Naive thymus-derived CD8-positive, alpha-beta T cell (primary cell): ENCODE measurements at places on chromosomes 5 and 9.

DNA sequence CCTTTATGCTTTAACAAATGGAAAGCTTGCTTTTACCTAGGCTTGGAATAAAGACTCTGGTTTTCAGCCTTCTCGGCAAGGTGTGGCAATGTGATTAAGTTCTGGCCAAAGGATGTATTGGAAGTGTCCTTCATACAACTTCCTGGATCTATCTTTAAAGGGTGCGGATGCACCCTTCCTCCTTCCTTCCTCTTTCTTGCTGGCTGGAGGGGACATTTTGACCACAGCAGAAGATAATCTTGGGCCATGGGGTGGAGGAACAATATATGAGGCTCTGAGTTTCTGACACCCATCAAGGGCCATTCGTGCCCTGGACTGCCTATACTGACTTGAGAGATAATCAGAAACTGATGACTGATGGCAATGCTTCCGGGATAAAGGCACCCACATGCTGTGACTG is 145.7 kb downstream of the ACER2 start:
- H3K4me1 ChIP-seq, result peaks cover 3% of the 10 kb centered on the region
- no peak overlapping the region for H3K4me3 ChIP-seq
- no peaks in the 10 kb centered on the region for H3K36me3 ChIP-seq
- H3K27ac ChIP-seq, result no peak overlapping the region
- no peak for DNase-seq

DNA sequence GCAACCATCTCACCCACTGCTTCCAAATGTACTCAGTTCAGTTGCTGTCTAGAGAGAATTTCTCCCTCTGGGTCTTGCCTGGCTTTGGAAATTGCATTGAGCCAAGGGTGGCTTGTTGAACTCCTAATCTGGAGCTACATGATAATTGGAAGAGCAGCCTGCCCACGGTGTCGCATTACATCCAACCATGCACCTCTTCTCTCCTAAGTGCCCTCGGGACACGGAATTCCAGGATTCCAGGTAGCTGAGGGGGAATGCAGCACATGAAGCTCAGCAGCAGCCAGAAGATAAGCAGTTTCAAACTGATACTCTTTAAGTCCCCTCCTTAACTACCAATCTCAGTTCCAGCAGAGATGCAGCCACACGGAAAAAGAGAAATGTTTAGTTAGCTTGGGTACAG is 509.4 kb upstream of the KLF4 start:
- DNase-seq, result no peak
- no peaks in the 10 kb centered on the region for H3K4me1 ChIP-seq
- no peak overlapping the region for H3K27ac ChIP-seq
- no peak overlapping the region for H3K4me3 ChIP-seq

- H3K36me3 ChIP-seq, result no peaks in the 10 kb centered on the region
- no peak overlapping the region for H3K4me3 ChIP-seq
- no peak for DNase-seq
- H3K27ac ChIP-seq, result no peak overlapping the region
- H3K27me3 ChIP-seq, result peaks cover 27% of the 10 kb centered on the region
Measured at GRCh38 chr5:2001300-2001699, 118.6 kb upstream of the IRX4 start.

DNA sequence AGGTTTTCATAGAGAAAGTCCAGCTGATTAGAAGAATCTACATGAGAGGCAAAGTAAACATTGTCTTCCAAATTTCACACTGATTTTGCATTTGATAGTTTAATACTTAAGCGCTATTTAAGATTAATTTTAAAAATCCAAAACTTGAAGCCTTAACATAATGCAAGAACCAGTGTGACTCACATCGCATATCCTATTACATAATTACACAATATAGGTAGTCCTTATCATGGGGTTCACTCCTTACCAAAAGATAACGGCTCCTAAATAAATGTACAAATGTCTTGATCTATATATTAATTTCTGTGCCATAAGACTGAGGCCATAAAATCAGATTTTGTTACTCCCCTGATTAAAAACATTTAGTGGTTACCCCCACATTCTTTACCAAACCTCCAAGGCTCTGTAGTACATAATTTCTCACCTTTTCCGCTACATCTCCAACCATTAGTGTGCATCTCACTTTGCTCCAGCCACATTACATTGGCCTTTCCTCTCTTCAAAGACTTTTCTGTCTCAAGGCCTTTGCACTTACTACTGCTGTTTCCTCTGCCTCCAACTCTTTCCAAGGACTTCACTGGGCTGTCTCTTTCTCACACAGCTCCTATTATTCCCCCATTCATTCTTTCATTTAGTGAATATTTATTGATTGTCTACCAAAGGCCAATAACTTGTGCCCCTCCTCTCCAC is 1.0 kb downstream of the RIOK2 start:
- H3K4me1 ChIP-seq, result peaks cover 41% of the 10 kb centered on the region
- no peak for DNase-seq
- peak overlapping the region; percentile 93 for H3K4me3 ChIP-seq
- H3K27me3 ChIP-seq, result no peaks in the 10 kb centered on the region
- H3K27ac ChIP-seq, result peak overlapping the region; percentile 100

GRCh38 chr5:112686675-112687074 is 51.0 kb upstream of the APC start:
- DNase-seq, result no peak
- H3K27ac ChIP-seq, result no peak overlapping the region
- peaks cover 7% of the 10 kb centered on the region for H3K27me3 ChIP-seq
- H3K4me1 ChIP-seq, result no peaks in the 10 kb centered on the region
- H3K36me3 ChIP-seq, result peaks cover 8% of the 10 kb centered on the region
- H3K4me3 ChIP-seq, result no peak overlapping the region

DNA sequence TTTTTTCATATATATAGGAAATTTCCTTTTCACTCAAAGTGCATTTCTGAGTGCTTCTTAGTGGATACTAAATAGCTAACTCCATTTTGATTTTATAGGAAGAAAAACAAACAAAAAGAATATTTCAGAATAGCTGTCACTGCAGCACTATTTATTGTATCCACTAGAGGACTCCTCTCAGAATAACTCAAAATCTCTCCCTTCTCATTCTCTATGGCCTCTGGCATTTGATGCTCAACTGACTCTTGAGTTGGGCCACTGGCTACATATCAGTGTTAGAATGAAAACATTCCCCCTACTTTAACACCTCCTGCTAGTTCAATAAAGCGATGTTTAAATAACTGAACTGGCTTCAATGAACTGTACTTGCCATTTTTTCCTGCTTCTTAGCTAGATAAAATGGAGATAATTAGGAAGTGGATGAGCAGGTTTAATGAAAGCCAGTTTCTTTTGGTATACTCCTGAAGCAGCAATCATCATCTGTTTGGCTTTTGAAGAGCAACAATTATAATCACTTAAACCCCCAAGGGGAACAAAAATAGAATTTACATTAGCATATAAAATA is 16.6 kb upstream of the ELAVL2 start:
- DNase-seq, result no peak
- H3K36me3 ChIP-seq, result no peaks in the 10 kb centered on the region
- H3K27ac ChIP-seq, result no peak overlapping the region
- H3K27me3 ChIP-seq, result no peaks in the 10 kb centered on the region

DNA sequence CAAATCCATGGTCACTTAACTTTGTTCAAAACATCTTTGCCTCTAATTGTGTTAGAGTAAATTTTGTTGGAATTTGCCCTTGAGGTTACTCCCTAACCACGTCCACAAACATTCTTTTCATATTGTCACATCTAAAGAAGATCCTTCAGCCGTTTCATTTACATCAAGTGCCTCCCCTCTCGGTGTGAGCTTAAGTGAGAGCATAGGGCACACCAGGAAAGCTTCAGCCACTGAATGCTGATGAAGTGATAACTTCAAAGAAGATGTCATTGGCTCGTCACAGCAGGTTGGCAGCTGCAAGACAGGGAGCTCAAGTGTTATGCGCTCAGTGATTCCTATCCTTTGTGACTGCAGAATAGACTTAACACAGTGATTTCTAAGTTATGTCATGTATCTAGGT is 49.6 kb upstream of the ADAMTS19 start:
- H3K4me1 ChIP-seq, result no peaks in the 10 kb centered on the region
- DNase-seq, result no peak
- no peak overlapping the region for H3K4me3 ChIP-seq
- H3K27me3 ChIP-seq, result no peaks in the 10 kb centered on the region
- peaks cover 8% of the 10 kb centered on the region for H3K36me3 ChIP-seq

DNA sequence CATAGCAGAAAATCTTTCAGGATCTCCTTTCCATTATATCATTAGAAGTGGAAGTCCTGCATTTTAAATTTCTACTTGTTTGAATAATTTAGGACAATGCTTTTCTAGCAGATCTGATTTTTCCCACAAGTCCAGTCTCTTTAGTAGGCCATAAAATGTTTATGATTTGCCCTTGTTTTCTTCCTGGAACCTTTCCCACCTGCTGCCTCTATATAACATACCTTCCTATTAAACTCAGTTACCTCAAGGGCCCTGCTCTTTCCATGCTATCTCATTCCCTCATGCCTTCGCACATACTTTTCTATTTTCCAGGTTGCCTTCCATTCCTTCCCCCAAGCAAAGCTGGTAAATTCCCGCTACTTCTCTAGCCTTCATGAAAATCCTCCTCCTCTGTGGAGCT is 187.0 kb upstream of the EFNA5 start:
- no peaks in the 10 kb centered on the region for H3K27me3 ChIP-seq
- peaks cover 21% of the 10 kb centered on the region for H3K36me3 ChIP-seq
- no peak overlapping the region for H3K27ac ChIP-seq
- no peak for DNase-seq
- no peaks in the 10 kb centered on the region for H3K4me1 ChIP-seq

DNA sequence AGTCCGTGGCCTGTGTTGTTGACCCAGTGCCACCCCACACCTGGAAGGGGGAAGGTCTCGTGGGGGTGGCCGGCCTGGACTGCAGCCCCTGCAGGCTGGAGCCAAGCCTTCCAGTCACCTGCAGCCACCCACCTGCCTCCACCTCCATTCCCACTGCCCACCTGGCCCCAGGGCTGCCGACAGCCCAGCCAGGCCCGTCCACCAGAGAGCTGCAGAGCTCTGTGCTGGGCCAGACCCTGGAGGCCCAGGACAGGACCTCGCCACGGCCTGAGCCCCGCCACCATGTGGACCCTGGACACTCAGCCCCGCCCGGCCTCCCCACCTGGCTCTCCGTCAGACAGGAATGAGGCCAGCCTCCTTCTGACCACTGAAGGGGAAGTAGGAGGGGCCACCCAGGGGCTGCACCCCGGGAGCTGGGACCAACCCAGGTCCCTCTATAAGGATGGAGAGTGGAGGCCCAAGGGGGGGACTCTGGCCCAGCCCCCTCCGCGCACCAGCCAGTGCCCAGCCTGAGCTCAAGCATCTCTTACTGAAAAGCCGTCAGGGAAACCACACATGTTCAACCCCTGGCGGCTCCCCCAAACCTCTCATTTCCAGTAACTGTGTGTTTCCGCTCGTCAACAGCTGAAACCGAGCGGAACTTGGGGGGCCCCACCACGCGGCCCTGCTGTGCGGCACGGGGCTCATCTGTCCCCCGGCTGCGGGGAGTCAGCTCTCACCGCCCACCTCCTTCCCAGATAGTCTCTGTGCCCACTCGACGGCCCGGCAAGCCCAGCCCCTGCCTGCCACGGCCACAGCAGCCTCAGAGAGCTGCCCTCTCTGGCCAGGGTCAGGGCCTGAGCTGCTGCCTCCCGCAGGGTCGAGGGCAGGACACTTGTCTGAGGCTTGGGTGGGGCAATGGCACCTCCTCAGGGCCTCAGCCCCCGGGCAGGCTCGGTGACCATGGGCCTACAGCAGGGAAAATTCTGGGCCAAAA is 12.8 kb downstream of the NOTCH1 start:
- peaks cover 46% of the 10 kb centered on the region for H3K4me1 ChIP-seq
- no peaks in the 10 kb centered on the region for H3K27me3 ChIP-seq
- H3K4me3 ChIP-seq, result peak overlapping the region; percentile 77
- H3K36me3 ChIP-seq, result no peaks in the 10 kb centered on the region

DNA sequence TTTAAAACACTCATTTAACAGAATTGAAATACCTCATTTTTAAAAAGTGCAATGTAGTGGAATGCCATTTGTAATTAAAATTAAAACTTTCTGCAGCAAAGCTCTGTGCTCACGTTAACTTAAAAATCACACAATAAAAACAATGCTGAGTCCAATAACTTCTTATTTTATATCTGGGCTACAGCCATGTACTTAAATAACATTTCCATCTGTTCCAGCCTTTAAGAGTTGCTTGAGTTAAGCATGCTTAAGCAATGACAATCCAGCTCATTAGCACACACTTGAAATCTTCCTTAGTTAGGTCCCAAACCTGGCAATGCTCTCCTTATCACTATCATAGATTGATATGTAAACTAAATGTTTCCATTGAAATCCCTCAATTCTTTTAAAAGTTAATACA is 132.3 kb upstream of the CDH12 start:
- H3K36me3 ChIP-seq, result no peaks in the 10 kb centered on the region
- no peak for DNase-seq
- H3K4me3 ChIP-seq, result no peak overlapping the region
- no peaks in the 10 kb centered on the region for H3K27me3 ChIP-seq
- no peaks in the 10 kb centered on the region for H3K4me1 ChIP-seq
- no peak overlapping the region for H3K27ac ChIP-seq

GRCh38 chr9:28938981-28939380 is 1365.7 kb upstream of the C9orf72 start:
- no peaks in the 10 kb centered on the region for H3K27me3 ChIP-seq
- H3K4me1 ChIP-seq, result no peaks in the 10 kb centered on the region
- no peak for DNase-seq
- no peak overlapping the region for H3K4me3 ChIP-seq
- H3K27ac ChIP-seq, result no peak overlapping the region
- no peaks in the 10 kb centered on the region for H3K36me3 ChIP-seq

GRCh38 chr5:135062216-135063055 is 28.4 kb upstream of the PITX1 start:
- H3K36me3 ChIP-seq, result no peaks in the 10 kb centered on the region
- no peak overlapping the region for H3K4me3 ChIP-seq
- no peaks in the 10 kb centered on the region for H3K4me1 ChIP-seq
- DNase-seq, result no peak

- H3K27ac ChIP-seq, result no peak overlapping the region
- DNase-seq, result no peak
- no peaks in the 10 kb centered on the region for H3K4me1 ChIP-seq
- no peak overlapping the region for H3K4me3 ChIP-seq
- H3K36me3 ChIP-seq, result no peaks in the 10 kb centered on the region
Measured at GRCh38 chr5:171617817-171618591, 167.6 kb upstream of the SMIM23 start.

GRCh38 chr5:79235261-79235633 is 684 bp upstream of the JMY start:
- DNase-seq, result no peak
- H3K27ac ChIP-seq, result peak overlapping the region; percentile 97
- H3K4me1 ChIP-seq, result peaks cover 19% of the 10 kb centered on the region
- H3K4me3 ChIP-seq, result peak overlapping the region; percentile 94
- H3K36me3 ChIP-seq, result peaks cover 2% of the 10 kb centered on the region

GRCh38 chr9:98610211-98610610 is 98.5 kb downstream of the GABBR2 start:
- no peak overlapping the region for H3K27ac ChIP-seq
- DNase-seq, result no peak
- H3K4me3 ChIP-seq, result no peak overlapping the region
- H3K27me3 ChIP-seq, result peaks cover 16% of the 10 kb centered on the region
- H3K36me3 ChIP-seq, result no peaks in the 10 kb centered on the region

GRCh38 chr9:27145143-27145542 is 36.1 kb downstream of the TEK start:
- H3K4me1 ChIP-seq, result no peaks in the 10 kb centered on the region
- no peak for DNase-seq
- H3K27ac ChIP-seq, result no peak overlapping the region
- no peak overlapping the region for H3K4me3 ChIP-seq
- no peaks in the 10 kb centered on the region for H3K36me3 ChIP-seq
- peaks cover 17% of the 10 kb centered on the region for H3K27me3 ChIP-seq
